Activated T-helper 2 cell treated with anti-CD3 and anti-CD28 coated beads, Interferon-gamma antibody, Interleukin-2, Interleukin-4, amounts not matched to agents 10 μg/mL and 5 μg/mL and 100 μg/mL, durations not matched to agents 14 hours and 24 hours and 36 hours (primary cell): ENCODE measurements at places on chromosomes 2 and 18. TPM values are rescaled to one million over a fixed set of nuclear protein-coding genes. Genes with fewer than 3 reads are reported as not detected.

DNA sequence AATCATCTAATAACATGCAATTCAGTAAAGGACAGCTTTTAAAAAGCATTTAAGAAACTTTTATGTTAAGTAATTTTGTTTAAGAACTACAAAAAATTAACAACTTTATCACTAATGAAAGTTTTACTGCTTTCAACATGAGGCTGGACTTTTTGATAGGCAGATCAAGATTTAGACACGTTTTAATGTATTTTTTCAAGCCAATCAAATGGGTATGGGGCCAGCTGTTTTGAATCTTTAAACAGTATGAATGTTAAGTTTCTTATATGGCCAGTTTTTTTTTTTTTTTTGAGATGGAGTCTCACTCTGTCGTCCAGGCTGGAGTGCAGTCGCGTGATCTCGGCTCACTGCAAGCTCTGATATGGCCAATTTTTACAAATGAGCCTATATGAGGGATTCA is 73.1 kb downstream of the ST6GAL2 start:
- no peaks in the 10 kb centered on the region for H3K4me1 ChIP-seq
- H3K27me3 ChIP-seq, result no peaks in the 10 kb centered on the region
- no peak overlapping the region for H3K27ac ChIP-seq
- no peak for DNase-seq

DNA sequence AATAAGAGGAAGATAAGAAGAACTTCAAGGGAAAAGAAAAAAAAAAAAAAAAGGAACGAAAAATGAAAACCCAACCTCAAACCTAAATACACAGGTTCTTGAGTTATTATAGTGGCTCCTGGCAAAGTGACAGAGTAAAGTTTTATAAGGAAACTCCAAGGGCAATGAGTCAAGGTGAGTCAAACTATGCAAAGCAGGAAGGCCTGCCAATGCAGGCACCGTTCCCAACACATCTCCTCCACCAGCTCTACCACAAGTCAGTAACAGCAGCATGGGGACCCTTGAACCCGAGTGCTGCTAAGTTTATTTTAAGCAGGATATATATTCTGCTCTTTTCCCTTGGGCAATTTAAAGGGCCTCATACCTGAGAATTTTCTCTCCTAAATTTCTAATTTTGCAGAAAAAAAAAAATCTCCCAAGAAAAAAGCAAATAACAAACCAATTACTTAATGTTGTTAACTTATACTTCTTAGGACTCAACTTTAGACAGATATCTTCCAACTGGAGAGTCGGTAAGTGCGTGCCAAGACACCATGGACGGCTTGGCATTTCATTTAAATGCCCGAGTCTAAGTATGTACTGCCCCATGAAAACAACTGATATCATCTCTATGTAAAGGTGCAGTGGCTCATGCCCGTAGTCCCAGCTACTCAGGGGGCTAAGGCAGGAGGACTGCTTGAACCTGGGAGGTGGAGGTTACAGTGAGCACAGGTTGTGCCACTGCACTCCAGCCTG is 75.7 kb upstream of the TFCP2L1 start:
- H3K4me3 ChIP-seq, result no peak overlapping the region
- H3K36me3 ChIP-seq, result peaks cover 53% of the 10 kb centered on the region
- peaks cover 7% of the 10 kb centered on the region for H3K4me1 ChIP-seq
- H3K27me3 ChIP-seq, result no peaks in the 10 kb centered on the region

DNA sequence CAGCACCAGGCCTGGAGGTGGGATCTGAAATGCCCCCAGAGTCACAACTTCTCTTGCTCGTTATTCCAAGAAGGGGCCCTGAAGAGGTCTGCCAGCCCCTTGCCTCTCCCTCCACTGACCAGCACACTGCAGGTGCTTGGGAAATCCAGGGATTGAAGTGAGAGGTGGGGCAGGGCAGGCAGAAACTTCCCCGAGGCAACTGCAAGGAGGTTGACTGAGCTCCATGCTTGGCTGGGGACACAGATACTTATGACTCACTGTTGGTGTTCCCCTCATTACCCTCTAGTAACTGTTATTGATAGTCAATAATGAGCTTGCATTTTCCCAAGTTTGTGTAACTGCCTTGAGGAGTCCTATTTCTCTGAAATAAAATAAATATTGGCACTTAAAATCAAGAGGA is 47.5 kb downstream of the MARCO start:
- DNase-seq, result peak; percentile 1
- H3K36me3 ChIP-seq, result no peaks in the 10 kb centered on the region
- no peak overlapping the region for H3K27ac ChIP-seq
- no peak overlapping the region for H3K4me3 ChIP-seq
- no peaks in the 10 kb centered on the region for H3K27me3 ChIP-seq
- no peaks in the 10 kb centered on the region for H3K4me1 ChIP-seq

GRCh38 chr2:67448648-67449047 is 51.5 kb downstream of the ETAA1 start:
- no peak for DNase-seq
- H3K27ac ChIP-seq, result no peak overlapping the region

GRCh38 chr2:26757873-26758789 is 6.0 kb upstream of the SLC35F6 start:
- H3K27me3 ChIP-seq, result peaks cover 2% of the 10 kb centered on the region
- no peak overlapping the region for H3K4me3 ChIP-seq
- no peaks in the 10 kb centered on the region for H3K36me3 ChIP-seq
- DNase-seq, result no peak

DNA sequence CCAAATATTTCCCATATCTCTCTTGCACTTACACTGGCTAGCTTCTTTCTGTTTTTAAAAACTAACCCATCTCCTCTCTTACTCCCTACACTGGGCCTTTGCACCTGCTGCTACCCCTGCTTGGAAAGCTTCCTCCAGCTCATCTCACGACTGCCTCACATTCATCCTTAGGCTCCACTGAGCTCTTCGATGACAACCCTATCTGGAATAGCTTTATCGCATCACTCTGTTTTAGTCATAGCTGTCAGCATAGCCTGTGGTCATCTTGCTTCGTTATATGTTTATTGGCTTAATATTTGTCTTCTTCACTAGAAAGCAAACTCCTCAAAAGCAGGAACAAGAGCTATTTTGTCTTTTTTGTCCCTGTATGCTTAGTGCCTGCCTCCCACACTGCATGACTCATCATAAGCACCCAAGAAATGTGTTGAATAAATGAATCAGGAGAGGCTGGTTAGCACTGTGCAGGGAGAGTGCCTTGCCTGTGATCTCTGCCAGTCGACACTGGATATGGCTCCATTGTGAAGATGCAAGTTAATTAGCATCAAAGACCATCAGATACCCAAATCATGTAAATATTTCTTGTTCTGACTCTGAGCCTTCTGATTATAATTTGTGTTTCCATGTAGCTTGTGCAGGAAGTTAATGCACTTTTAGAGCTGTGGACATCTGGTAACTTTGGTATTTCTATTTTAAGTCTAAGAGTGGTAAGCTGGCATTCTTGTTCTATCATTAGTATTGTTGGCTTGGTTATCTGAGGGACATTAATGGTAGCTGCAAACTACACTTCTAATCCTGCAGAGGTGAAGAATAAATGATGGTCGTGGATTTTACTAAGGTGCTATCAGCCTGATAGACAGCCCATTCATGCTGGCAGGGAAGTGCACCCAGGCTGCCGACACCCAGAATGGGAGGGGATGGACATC is 10.3 kb upstream of the DYTN start:
- H3K27me3 ChIP-seq, result peaks cover 12% of the 10 kb centered on the region
- no peaks in the 10 kb centered on the region for H3K36me3 ChIP-seq
- no peak overlapping the region for H3K4me3 ChIP-seq
- H3K27ac ChIP-seq, result no peak overlapping the region

GRCh38 chr2:20616341-20616871 is 34.5 kb downstream of the HS1BP3 start:
- DNase-seq, result no peak
- H3K4me1 ChIP-seq, result no peaks in the 10 kb centered on the region
- no peak overlapping the region for H3K27ac ChIP-seq
- H3K27me3 ChIP-seq, result no peaks in the 10 kb centered on the region

DNA sequence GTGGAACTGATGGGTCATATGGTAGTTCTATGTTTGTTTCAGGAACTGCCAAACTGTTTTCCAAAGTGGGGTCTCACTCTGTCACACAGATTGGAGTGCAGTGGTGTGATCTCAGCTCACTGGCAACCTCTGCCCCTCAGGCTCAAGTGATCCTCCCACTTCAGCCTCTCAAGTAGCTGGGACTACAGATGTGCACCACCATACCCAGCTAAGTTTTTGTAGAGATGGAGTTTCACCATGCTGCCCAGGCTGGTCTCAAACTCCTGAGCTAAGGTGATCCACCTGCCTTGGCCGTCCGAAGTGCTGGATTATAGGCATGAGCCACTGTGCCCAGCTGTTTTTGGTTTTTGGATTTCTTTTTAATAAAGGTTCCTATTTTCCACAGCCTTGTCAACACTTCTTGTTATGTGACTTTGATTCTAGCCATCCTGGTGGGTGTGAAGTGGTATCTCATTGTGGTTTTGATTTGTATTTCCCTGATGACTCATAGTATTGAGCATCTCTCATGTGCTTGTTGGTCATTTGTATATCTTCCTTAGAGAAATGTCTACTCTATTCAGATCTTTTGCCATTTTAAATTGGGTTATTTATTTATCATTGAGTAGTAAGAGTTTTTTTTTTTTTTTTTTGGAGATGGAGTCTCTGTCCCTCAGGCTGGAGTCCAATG is 22.8 kb downstream of the NPC1 start:
- no peak overlapping the region for H3K4me3 ChIP-seq
- H3K27me3 ChIP-seq, result no peaks in the 10 kb centered on the region
- H3K36me3 ChIP-seq, result peaks cover 68% of the 10 kb centered on the region
- H3K27ac ChIP-seq, result peak overlapping the region; percentile 49
- H3K4me1 ChIP-seq, result peaks cover 8% of the 10 kb centered on the region
- DNase-seq, result no peak

GRCh38 chr2:71720596-71721361 is 267.4 kb downstream of the DYSF start:
- H3K27ac ChIP-seq, result no peak overlapping the region
- H3K4me1 ChIP-seq, result no peaks in the 10 kb centered on the region
- H3K36me3 ChIP-seq, result no peaks in the 10 kb centered on the region
- DNase-seq, result no peak
- no peaks in the 10 kb centered on the region for H3K27me3 ChIP-seq

The FAM237A gene
- not detected in 2 replicates for total RNA-seq

The TUBA4B gene
- total RNA-seq, result not detected in 2 replicates

The PRKRA gene
- 65.8 and 67.8 TPM in 2 replicates for total RNA-seq
